ENCODE measurements at places on chromosomes 1 and 21.

GRCh38 chr1:240399381-240399780, 212.6 kb downstream of the GREM2 start:
- DNase-seq: no peak

- DNase-seq: no peak
Observed at GRCh38 chr1:18540136-18540765, 59.5 kb downstream of the KLHDC7A start.

DNA sequence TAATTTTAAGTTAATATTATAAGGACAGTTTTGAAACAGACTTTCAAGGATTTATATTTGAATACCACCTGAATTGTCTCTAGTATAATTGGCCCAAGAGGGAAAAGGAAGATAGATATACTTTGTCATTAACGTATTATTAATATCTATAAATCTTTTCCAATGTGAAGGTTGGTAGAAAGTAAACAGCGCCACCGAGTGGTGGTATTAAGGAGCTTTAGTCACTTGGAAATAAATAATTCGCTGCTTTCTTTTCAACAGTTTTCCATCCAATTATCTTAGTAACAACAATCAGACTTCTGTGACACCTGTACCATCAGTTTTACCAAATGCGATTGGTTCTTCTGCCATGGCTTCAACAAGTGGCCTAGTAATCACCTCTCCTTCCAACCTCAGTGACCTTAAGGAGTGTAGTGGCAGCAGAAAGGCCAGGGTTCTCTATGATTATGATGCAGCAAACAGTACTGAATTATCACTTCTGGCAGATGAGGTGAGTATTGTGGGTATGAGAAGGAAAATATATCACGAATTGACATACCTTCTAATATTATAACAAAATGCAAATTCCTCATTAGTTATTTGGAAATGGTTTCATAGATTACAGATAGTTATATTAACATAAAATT, 37.7 kb downstream of the SH3GLB1 start:
- DNase-seq: peak; percentile 8

- DNase-seq: no peak
Observed at GRCh38 chr1:58786184-58786926, 2.5 kb upstream of the JUN start.

GRCh38 chr1:213393860-213394259, 342.8 kb downstream of the RPS6KC1 start:
- DNase-seq: no peak

DNA sequence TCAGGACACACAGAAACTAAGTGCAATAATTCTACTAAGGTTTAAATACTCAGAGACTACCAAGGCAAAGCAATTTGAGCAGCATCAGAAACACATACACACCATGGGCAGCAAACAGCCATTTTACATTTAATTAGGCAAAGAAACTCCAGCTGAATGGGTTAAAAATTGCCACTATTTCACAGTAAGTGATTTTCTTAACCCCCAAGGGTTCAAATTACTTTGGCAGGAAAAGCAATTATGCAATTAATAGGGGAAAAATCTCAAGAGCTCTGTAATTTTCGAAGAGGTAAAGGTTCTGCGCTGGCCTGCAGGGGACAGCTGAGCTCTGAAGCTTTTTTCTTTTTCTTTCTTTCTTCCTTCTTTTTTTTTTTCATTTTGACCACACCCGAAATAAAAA, 206.2 kb upstream of the RRP15 start:
- no peak for DNase-seq

DNA sequence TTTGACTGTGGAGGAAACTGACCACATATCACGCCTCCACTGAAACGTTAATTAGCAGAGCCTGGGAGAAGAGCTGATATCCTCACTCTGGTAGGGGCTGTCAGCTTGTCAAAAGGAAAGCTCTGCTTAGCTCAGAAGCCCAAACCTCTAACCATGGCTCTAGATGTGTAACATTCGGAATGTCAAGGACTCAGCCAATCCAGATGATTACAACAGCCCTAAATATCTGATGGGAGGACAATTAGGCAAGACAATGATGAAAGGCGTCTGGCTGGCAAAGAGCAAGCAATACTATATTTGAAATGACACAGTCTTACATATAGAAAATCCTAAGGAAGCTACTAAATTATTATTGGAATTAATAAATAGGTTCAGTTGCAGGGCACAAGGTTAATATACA, 45.7 kb upstream of the COX20 start:
- DNase-seq: no peak

DNA sequence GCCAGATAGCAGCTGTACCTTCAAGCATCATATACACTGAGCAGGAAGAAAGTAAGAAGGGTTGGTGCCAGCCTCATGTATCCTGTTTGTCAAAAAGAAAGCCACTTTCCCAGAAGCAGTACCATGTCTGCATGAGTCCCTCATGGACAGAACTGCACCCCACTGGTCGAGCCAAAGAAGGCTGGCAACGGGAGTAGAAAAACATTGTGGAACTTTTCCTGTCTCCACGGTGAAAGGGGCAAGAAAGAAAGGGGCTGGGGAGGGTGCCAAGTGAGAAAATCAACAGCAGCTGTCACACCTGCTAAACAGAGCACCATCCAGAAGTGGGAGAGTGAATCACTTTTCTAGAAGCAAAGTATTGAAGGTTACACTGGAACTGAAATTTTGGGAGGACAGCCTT, 621.7 kb downstream of the LMO4 start:
- no peak for DNase-seq

DNA sequence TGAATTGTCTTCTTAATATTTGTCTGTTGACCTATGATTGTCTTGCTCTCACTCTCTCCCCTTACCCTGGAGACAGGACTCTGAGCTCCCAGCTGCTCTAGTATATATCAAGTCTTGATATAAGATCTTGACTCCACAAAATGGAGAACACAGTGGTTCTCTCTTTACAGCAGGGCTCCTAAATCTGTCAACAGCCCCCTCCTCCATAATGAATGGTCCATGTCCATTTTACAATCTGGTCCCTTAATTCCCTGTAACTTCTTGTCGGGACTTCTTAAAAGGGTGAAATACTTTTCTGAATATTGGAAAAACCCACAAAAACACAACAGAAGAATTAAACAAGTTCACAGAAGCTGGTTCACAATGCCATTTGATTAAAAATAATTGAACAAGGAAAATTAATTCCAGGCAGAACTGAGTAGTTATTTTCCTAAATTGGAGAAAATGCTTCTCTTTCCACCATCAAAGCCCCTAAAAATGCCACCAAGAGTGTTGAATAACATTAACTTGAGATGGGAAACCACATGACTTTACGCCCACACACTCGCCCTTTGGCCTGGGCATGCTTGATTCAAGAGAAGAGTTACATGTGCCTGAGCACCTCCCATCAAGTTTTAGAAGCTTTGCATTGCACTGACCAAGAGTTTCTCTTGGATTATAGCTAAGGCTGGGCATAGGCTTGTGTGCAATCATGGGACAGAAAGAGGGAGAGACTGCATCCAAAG, 109.8 kb downstream of the TOMM20 start:
- no peak for DNase-seq

GRCh38 chr1:23964790-23965740, 5.4 kb downstream of the PNRC2 start:
- DNase-seq: no peak

GRCh38 chr1:227897704-227898438, 49.9 kb downstream of the WNT9A start:
- no peak for DNase-seq

DNA sequence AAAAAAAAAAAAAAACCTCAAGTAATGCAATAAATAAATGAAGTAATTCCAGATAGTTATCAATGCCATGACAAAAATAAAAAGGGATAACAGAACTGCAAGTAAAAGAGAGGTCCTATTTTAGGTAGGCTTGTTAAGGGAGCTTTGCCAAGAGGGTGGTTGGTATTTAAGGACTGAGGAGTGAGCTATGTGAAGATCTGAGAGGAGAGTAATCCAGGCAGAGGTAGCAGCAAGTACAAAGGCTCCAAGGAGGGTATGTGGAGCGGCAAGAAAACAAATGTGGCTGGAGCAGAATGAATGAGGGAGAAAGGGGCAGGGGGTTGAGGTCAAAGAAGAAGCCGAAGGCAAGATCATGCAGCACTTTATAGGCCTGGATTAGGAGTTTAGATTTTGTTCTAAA, 59.9 kb upstream of the CDC42BPA start:
- DNase-seq: no peak

GRCh38 chr1:63411066-63411465, 43.6 kb downstream of the ALG6 start:
- DNase-seq: no peak

- DNase-seq: no peak
Observed at GRCh38 chr21:33202464-33203363, 27.0 kb upstream of the IFNAR2 start.

DNA sequence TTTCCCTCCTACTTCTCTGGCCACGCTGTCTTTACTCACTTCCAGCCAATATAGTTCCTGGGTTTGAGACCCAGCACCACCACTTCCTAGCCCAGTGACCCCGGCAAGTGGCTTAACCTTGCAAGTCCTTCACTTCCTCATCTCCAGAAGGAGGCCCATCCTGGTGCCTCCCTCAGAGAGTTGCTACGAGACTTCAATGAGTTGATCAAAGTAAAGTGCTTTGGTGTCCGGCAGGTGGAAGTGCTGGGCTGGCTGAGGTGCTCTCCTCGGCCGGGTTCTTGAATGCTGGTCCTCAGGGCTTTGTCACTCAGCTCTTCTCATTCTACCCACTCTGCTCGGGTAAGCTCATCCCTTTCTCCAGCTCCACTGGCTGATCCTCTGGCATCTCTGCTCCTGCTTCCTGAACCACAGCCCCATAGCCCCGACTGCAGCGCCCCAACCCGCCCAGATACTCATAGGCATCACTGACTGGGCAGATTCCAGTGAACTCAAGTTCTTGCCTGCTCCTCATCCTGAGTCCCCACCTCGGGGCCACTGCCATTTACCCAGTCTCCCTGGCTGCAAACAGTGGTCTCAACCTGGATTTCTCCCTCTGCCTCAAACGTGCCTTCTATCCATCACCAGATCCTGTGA, 75.8 kb upstream of the WNT4 start:
- DNase-seq: no peak

GRCh38 chr1:236240675-236241074, 41.1 kb downstream of the ERO1B start:
- no peak for DNase-seq

DNA sequence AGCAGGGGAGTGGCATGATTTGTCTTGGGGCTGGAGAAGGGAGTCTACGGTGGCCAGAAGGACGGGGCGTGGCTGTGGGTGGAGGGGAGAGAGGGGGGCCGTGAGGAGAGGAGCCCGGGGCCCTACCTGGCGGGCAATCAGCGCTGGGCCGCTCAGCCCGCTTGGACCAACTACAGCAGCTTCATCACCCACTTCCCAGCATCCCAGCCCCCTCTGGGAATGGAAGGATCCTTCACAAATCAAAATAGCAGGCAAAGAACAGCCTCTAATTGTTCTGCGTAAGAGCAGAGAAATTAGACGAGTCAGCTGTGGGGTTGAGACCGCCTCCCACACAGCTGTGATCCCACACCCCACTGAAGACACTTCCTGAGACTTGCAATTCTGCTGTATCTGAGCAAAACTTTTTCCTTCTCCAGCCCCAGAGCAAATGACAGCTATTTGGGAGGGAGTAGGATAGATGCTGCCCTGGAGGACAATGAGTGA, 43.5 kb downstream of the OPRD1 start:
- DNase-seq: no peak

GRCh38 chr21:44722731-44723130, 11.4 kb upstream of the TSPEAR start:
- no peak for DNase-seq

DNA sequence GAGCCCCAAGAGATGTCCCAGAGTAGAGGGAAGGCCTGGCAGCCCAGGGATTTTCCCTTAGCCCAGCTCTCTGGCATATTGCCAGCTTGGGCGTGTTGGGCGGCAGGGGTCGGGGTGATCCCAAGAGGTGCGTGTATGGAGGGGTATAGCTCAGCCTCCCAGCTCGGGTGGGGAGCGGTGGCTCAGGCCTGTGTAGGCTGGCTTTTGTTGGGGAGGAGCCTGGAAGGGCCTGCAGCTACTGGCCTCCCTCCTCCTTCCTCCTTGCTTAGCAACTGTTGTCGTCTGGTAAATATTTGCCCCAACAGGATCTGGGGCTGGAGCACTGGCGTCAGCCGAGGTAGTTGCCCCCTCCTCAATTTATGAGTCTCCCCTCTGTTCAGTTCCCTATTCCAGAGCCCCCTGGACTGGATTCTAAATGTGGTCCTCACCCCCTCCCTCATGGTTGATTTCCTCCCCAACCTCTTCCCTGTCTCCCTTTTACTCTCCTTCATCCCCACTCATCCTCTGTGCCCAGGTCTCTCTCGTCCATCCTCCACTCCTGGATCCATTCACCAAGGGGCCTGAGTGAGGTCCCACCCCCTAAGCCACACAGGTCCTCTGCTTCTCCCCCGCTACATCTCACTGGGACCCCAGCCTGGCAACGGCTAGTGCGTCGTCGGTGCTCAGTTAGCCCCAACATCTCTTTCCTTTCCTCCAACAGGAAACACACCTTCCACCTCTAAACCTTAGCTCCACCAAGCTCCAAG, 10.3 kb upstream of the LMNA start:
- DNase-seq: peak; percentile 63

DNA sequence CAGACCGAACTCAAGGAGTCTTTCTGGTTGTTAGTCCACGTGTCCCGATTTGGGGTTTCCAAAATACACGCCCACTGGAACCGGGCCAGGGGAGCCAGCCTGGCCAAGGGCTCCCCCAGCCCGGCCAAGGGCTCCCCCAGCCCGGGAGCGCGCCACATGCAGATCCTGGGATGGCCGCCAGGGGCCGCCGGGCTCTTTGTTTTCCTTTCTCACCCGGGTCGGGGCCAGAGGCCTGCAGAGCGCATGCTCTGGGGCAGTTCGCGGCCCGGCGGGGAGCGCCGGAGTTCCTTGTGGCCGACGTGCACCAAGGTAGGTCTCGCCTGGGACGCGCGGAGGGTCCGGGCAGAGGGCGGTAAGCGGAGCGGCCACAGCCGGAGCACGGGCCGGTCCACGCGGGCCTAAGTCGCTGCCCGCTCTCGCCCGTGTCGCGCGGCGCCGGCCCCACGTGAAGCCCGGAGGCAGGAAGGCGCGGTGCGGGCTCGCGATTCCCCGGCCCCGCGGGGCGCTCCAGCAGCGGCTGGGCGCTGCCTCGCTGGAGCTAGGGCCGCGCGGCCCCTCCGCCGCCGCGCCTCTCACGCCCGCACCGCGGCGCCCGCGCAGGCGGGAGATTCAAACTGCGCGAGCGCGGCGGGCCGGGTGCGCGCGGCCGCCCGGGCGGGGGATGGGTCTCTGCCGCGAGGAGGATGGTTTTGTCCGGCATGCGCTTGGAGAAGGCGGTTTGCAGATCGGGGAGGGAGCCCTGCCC, 12.3 kb downstream of the RCC1 start:
- peak; percentile 77 for DNase-seq

All from effector memory CD4-positive, alpha-beta T cell (primary cell).